H54 (cell line): ENCODE measurements at places on chromosomes 5 and 9.

DNA sequence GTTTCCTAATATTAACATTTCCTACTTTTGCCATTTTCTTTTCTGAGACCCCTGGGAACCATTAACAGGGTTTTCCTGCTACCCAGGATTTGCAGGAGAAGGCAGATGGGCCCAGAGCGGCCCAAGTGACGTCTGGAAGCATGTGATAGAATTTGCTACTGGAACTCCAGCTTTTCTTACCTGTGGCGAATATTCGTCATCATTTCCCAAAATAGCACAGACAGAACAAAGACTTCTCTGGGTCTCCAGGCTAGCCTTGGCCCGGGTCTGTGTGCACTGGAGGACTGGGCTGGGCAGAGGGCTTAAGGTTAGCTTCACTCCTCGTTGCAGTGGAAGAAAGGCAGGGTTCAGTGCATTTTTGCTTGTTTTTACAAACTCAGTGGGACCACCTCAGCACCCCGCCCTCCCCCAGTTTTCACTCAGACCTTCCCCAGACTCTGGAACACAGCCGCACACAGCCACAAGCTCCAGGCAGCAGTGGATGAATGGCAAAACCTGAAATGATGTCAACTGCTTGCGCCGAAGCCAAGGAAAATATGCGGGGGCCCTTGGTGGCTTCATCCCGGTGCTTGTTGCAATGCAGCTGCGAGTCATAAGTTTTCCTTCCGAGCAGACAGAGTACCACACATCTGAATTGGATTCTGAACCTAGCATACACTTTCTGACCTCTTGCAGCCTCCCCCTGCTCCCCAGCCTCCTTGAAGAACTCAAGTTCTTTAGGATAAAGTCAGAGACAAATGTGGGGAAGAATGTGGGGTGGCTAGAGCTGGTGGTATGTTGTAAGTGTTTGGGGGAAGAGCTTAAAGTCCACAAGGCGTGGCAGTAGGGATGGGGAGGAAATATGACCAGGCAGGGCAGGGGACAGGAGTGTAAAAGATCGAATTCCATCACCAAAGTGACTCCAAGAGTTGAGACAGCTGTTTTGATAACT, 586.0 kb downstream of the CCDC171 start:
- no peak for DNase-seq

DNA sequence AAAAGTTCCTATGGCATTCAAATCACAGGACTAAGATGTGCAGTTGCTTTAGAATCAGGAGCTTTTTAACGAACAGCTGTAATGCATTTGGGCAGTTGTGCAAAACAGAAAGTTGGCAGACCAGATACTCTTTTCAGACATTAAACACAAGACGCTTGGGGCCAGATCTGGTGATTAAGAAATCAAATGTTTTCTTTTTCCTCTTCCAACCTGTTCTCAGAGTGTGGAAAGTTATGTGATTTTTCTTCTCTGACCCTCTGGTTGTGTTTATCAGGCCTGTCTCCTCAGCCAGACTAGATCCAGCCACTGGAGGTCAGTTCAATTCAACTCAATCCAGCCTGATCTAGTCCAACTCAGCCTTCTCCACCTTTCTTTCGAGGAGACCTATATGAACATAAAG, 298.5 kb upstream of the PCSK5 start:
- DNase-seq, result no peak

GRCh38 chr9:130239363-130239695, 26.2 kb upstream of the HMCN2 start:
- DNase-seq, result no peak

- no peak for DNase-seq
These were observed 5.8 kb upstream of the ENTPD8 start for GRCh38 chr9:137446851-137447471.

DNA sequence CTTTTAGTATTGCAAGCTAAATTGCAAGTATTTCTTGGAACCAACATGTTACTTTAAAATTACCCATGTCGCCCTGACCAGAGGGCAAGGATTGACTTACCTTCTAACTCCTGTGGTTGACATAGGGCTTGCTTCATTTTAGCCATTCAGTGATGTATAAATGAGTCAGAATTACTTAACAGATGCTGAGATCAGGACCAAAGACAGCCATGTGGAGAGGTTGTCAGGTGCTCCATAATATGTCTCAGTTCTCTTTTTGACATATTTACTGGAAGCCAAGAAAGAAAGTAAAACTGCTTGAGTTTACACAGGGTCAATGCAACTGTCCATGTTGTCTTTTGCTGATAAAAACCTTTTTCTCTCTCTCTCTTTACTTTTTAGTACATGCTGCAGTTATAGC, 33.2 kb downstream of the F2RL2 start:
- DNase-seq, result no peak

- DNase-seq, result no peak
These were observed 139.0 kb upstream of the ITGA1 start for GRCh38 chr5:52648726-52649125.
